AG10803 (cell line): ENCODE measurements at places on chromosomes 16 and 17.
A peak's percentile ranks its signal among the peaks of the same experiment; 100 is the strongest.

- no peak for DNase-seq
Observed at GRCh38 chr16:75109732-75110243, 6.8 kb downstream of the LDHD start.

DNA sequence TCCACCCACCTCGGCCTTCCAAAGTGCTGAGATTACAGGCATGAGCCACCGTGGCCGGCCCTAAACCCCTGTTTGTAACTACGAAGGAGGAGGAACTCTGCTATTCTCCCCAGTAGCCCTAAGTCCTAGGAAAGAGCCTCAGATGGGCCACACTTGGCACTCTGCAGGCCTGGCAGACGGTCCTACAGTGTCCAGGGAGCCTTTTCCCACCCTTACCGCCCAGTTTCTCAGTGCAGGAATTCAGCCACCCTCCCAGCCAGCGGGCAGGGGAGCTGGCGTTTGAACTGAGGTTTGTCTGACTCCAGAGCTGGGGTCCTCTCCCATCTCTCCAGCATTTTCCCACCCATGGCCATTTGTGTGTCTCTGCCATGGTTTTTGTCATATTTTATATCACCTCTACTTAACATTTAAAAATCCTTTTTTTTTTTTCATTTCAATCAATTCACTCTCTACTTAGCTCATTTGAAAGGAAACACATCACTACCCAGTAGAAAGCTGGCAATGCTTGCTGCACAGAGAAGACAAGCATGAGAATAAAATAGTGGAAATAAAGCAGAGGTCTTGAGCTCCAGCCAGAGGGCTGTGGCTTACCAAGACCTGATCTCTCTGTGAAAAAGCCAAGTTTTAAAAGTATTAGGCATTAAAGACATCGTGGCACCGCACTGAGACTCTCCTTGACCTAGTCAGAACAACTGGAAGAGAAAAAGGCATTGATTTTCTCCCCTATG, 34.9 kb downstream of the BCO1 start:
- no peak for DNase-seq

GRCh38 chr17:1966274-1967086, 58.7 kb downstream of the RTN4RL1 start:
- DNase-seq, result peak; percentile 15

DNA sequence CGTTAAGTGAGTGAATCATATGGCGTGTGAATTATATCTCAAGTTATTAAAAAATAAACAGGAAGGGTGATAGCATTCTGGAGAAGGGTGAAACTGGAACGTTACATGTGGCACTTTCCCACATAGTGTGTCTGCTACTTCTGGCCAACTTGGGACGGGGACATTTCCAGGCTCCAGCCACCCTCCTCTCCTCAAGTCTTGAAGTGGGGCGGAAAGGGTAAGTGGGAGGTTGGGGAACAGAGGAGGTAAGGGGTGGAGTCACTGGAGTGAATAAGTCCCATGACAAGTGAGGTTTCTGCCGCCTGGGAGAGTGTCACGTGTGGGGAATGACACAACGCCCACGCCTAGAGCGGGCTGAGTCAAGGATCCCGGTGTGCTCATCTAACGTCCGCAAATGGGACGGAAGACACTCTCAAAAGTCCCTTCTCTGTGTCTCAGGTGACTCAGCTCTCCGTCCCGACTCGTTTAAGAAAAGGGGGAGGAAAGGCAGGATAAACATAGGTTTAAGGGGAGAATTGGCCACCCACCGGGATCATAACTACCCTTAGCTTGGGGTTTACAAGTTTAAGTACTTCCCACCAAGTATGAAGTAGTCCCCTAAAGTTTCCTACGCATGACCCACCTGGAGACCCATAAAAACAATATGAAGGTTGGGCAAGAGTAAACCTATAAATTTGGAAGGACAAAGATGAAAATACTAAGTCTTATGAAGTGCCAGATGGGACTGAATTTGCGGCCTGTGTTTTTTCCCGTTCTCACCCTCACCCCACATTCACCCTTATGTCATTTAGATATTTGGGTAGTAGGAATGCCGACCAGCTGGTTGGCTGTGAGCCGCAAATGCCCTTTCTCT, 1.2 kb upstream of the SPAG9 start:
- DNase-seq, result peak; percentile 95

- peak; percentile 18 for DNase-seq
Observed at GRCh38 chr17:12673788-12674187, 8.1 kb downstream of the MYOCD start.

- peak; percentile 8 for DNase-seq
Observed at GRCh38 chr17:30520882-30521281, 43.7 kb downstream of the GOSR1 start.

GRCh38 chr16:57720142-57720575, 15.4 kb upstream of the KATNB1 start:
- DNase-seq, result peak; percentile 50

DNA sequence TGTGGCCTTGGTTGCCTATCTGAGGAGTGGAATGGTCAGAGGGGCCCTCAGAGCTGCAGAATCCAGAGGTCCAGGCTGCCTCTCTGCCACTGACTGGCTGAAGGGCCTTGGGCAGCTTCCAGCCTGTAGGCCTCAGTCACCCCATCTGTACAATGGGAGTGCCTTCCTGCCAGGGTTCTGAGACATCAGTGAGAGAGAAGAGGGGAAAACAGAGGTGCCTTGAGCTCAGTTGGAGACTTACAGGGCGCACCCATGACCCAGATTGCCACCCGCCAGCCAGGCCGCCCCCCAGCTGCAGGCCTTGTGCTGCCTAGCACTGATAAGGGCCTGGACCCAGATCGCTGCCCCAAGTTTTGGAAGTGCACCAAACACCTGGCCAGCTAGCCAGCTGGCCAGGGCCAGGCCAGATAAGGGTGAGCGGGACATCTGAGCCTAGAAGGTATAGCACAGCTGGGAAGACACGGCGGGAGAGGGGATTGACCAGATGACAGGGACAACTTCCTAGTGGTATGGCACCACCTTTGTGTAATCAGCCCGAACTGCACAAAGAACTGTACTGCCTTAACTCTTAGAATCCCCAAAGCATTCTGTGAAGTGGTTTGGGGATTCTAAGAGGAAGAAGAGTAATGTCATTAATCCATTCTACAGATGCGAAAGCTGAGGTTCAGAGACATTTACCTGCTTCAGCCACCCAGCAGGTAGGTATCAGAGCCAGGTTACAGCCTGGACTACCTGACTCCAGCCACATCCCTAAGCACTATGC, 1.4 kb downstream of the SLC4A1 start:
- no peak for DNase-seq

GRCh38 chr16:75294773-75295459, 43.5 kb upstream of the BCAR1 start:
- DNase-seq, result no peak

GRCh38 chr17:74443516-74444296, 11.8 kb downstream of the GPRC5C start:
- no peak for DNase-seq

- peak; percentile 65 for DNase-seq
Observed at GRCh38 chr17:35764123-35764991, 3.7 kb downstream of the C17orf50 start.

- no peak for DNase-seq
Observed at GRCh38 chr16:57803134-57803990, 1.1 kb upstream of the KIFC3 start.

- peak; percentile 31 for DNase-seq
Observed at GRCh38 chr17:74296548-74296936, 22.5 kb downstream of the DNAI2 start.

DNA sequence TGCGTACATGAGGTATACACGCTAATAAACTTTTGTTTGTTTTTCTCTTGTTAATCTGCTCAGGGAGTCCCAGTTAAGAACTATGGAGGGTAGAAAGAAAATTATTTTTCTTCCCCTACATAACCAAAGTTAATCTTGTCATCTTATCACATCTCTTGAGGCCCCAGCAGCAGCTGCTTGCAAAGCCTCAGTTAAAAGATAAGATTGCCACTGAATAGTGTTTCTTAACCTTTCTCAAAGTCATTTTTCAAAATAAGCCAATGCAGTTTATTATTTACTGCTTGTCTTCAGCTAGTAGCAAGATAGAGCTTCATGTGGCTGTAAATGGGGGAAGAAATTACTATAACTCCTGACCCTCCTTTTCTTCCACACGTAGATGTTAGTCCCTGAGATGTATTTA, 21.5 kb upstream of the APOH start:
- no peak for DNase-seq

DNA sequence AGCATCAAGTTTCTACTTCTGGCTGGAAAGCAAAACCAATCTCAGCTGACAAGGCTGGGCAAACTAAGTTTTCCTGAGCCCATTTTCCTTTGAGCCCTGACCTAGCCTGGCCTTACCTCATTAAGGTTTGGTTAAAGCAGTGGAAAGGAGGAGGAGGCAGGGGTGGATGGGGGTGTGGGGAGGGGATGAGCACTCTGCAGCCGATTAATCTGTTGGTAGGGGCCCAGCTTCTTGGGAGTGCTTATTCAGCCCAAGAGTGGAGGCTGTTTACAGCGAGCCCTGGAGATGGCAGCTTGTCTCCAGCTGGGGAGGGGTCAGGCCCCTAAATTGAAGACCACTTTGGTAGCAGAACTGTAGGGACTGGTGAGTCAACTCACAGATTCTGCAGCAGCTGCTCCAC, 12.0 kb downstream of the SMCR8 start:
- DNase-seq, result no peak

- DNase-seq, result peak; percentile 65
Observed at GRCh38 chr16:16127469-16128116, 95.7 kb downstream of the ABCC6 start.

GRCh38 chr16:27786221-27786922, 236.4 kb downstream of the KATNIP start:
- no peak for DNase-seq

- peak; percentile 47 for DNase-seq
Observed at GRCh38 chr17:43994272-43995149, 9.9 kb upstream of the NAGS start.

DNA sequence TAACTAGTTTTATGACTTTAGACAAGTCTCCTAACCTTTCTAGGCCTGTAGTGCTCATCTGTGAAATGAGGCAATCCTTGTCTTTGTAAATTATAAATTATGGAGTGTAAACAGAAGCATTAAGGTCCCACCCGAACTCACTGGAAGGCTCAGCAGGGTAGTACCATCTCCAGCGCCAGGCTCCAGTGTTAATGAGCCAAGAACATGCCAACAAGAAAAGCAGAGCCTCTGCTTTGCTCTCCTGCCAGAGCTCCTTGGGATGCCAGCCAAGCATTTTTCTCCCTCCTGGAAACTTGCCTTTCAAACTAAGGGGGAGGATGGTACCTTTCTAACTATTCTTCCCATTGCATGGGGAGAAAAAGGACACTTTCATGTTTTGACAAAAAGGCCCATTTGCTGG, 14.9 kb downstream of the LIMD2 start:
- DNase-seq, result peak; percentile 35

GRCh38 chr16:69404275-69404805, 18.5 kb upstream of the TERF2 start:
- DNase-seq, result peak; percentile 63

DNA sequence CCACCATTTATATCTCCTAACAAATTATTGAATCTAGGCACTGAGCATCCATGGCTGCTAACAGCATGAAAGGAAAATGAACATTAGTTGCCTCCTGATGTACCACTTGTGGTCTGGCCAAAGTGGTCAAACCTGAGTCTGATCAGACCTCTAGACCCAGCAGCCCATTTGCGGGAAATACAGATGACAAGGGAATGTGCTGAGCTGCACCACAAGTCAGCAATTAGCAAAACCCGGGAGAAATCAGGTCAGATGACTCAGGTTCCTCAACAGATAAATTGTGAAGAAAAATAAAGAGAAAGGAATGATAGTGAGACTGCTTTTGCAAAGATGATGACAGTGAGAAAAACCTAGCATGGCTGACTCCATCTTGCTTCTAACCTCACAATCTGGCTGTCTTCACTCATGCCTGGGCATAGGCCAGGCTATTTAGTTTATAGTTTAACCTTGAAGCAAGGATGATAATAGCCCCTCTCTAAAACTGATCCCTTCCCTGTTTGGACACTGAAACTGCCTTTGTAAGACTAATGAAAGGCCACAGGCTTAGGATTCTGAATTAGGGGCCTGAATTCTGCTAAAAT, 142.7 kb upstream of the ASIC2 start:
- DNase-seq, result peak; percentile 67

DNA sequence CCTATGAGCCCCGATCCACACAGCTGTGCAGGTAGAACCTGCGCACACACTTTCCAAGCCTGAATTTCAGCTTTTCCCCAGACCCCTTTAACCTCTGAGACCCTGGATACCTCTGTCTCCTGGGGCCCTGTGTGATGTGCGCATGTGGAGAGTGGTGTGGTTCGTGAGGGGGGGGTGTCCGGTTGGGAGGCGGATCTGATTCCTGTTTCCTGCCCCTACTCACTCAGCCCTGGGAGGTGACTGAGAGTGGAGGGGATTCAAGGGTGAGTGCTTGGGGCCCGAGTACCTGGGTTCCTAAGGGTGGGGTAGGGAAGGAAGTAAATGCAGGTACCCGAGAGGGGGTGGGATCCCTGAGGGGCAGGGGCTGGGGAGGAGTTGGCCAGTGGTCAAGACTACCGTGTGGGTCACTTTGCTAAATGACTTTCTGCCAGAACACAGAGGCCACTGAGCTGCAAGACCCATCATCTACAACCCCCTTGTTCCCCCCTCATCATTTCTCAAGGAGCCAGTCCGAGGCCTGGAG, 621 bp downstream of the ARHGEF15 start:
- no peak for DNase-seq

GRCh38 chr17:59884861-59885260, 7.9 kb downstream of the TUBD1 start:
- no peak for DNase-seq

DNA sequence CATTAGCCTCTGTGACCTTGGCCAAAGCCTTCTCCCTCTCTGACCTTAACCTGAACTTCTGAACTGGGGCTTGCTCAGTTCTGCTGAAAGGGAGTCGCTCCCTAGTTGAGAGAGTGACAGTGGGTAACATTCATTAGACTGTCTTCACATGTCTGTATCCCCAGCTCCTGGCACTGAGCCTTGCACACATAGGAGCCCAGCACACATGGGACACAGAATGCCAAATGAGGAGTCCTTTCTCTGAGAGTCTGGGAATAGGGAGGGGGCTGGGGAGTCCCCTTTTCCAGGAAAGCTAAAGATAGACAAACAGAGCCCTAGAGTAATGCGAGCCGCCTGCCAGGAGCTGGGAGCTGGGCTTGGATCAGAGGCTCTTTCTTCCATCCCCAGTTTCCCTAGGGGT, 2.5 kb downstream of the TAC4 start:
- DNase-seq, result no peak

DNA sequence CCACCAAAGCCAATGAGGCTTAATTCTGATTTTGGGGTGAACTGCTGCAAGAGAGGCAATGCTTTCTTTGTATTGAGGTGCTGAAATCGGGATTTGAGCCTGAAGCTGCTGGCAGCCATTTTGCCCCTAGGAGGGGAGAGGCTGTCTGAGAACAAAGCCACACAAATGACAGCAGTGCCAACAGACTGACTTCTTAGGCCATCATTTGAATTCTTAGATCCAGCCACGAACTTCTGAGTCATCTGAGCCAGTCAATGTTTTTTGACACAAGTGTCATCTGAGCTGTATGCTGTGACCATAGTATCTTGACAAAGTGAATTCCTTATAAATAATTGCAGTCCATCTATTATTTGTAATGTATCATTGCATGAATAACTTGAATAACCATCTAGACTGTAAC, 29.0 kb downstream of the HYDIN start:
- no peak for DNase-seq
